ENCODE measurements at places on chromosomes 3 and 15. TPM values are rescaled to one million over a fixed set of nuclear protein-coding genes. Genes with fewer than 3 reads are reported as not detected.

CLDN1 gene
- 0.17 TPM for total RNA-seq

IQCF5 gene
- not detected for total RNA-seq

BFSP2 gene
- not detected for total RNA-seq

TMCO5A gene
- total RNA-seq = not detected

SLC28A1 gene
- total RNA-seq = not detected

TNFAIP8L3 gene
- total RNA-seq = 80.4 TPM

CP gene
- total RNA-seq = not detected

C2CD4A gene
- total RNA-seq = not detected

KBTBD13 gene
- total RNA-seq = not detected

TRH gene
- not detected for total RNA-seq

LCTL gene
- total RNA-seq = 1.0 TPM

TMEM207 gene
- not detected for total RNA-seq

LAMB2 gene
- total RNA-seq = 711 TPM

SLC49A4 gene
- 7.6 TPM for total RNA-seq

PLSCR5 gene
- not detected for total RNA-seq

POMGNT2 gene
- total RNA-seq = 15.7 TPM

KLHL40 gene
- total RNA-seq = not detected

TPRG1 gene
- 0.32 TPM for total RNA-seq

NCEH1 gene
- 6.0 TPM for total RNA-seq

CPLX3 gene
- under 0.01 TPM for total RNA-seq

RASGRP1 gene
- total RNA-seq = not detected

IQCB1 gene
- total RNA-seq = 10.4 TPM

SLC24A5 gene
- total RNA-seq = not detected

ALCAM gene
- 44.0 TPM for total RNA-seq

DNAH12 gene
- under 0.01 TPM for total RNA-seq

PRR20G gene
- not detected for total RNA-seq

Data from bronchial smooth muscle cell (primary cell).